ENCODE measurements at places on chromosomes 2 and 18.

- no peak for DNase-seq
These were observed 22.7 kb upstream of the INHBB start for GRCh38 chr2:120323214-120323613.

DNA sequence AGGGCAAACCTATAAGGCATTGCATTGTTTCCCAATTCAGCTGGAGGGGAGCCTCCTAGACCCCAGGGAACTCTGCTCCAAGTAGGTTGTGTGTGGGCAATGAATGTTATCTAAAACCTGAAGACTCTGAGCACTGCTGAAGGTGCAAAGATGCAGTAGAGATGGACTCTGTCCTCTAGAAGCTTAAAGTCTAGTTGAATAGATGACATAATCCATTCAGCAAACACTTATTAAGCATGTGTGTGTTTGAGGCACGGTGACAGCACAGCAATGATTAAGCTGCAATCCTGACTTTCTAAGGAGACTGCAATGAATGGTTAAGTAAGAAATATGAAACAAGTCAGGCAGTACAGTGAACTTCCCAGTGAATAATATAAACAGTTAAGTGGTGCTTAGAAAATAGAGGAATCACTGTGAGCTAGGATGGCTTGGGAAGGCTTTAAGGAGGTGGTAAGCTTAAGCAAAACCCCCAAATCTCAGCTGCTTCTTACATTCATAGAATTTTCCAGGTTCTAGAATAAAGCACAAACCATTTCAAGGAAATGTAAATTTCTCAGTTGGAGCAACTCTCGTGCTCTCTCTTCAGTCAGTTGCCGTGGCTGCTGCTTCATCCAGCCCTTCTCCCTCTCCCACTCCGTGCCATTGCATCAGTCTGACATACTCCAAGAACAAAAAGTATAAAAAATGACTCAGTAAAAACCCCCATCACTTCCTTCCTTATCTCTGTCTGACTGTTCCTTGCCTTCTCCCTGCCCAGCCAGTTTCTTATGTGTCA, 19.1 kb downstream of the MXD1 start:
- no peak for DNase-seq

DNA sequence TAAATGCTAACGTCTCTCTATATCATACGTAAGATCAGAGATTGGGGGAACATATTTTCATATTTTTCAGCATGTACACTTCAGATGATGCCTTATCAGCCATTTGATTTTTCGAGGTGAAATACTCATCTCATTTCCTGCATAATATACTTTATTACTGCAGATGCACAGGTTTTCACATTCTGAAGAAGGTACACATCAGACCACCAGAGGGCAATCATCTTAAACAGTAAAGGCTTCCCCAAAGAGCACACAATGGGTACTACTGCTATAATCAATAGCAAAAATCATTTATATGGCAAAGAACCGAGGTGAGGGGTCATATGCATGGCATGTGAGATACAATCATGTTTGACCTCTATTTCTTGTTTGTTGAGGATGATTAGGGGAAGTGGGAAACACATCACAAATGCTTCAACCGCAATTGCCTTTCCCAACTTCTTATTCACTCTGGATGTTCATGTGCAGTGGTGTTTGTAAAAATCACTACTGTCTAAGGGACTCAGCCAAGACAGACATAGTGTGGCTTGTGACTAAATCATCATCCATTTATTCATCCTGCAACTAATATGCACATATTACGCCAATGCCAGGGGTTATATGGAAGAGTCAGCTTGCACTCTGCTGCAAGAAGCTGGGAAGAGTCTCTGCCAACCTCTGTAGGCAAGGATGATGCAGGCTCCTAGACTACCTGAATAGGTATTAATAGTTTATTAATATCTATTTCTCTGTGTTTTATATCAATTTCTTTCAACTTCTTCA, 118.7 kb downstream of the EPB41L3 start:
- DNase-seq: no peak

GRCh38 chr2:169222665-169223064, 139.7 kb downstream of the LRP2 start:
- DNase-seq: no peak

DNA sequence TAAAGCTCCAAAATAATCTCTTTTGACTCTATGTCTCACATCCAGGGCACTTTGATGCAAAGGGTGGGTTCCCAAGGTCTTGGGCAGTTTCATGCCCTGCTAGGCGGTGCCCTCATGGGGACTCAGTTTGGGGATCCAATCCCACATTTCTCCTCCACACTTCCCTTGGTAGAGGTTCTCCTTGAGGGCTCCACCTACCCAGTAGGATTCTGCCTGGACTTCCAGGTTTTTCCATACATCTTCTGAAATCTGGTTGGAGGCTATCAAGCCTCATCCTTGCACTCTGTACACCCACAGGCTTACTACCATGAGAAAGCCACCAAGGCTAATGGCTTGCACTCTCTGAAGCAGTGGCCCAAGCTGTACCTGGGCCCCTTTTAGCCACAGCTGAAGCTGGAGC, 49.8 kb upstream of the ERMN start:
- no peak for DNase-seq

- DNase-seq: no peak
These were observed 14.2 kb downstream of the CAPG start for GRCh38 chr2:85395912-85396475.

GRCh38 chr2:63053889-63054602, 3.4 kb downstream of the OTX1 start:
- DNase-seq: no peak

- no peak for DNase-seq
These were observed 151.8 kb upstream of the PTPRM start for GRCh38 chr18:7415081-7415894.

DNA sequence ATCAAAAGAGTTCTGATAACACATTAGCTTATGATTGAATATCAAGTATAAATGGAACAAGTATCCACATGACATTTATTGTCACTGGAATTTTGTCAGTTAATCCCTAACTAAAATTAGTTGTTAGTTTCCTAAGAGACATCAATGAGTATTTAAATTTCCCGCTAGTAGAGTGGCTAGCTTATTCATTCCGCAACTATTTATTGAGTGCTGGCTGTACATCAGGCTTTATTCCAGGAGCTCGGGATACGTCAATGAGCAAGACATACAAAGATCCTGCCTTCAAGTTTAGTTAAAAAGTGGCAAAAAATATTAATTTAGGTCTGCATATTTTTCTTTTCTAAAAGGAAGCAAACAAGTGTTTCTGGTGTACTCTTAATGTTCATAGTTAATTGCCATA, 59.3 kb downstream of the PRKRA start:
- DNase-seq: no peak

DNA sequence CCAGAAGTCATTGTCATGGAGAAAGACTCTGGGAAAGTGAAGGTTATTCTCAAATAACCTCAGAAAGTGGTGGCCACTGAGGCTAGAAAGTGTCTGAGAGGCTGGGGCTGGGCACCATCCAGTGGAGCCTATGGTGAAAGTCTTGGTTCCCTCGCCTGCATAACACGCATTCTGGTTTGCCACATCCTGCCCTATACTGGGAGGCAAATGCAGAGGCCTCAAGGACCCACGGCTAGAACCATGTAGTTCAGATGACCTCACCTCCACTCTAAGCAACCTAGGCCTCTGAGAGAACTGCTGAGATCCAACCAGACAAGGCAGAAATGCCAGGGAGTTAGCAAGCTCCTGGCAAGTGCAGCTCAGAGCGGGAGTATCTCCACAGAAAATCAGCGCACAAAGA, 5.1 kb downstream of the ITGB6 start:
- DNase-seq: no peak

DNA sequence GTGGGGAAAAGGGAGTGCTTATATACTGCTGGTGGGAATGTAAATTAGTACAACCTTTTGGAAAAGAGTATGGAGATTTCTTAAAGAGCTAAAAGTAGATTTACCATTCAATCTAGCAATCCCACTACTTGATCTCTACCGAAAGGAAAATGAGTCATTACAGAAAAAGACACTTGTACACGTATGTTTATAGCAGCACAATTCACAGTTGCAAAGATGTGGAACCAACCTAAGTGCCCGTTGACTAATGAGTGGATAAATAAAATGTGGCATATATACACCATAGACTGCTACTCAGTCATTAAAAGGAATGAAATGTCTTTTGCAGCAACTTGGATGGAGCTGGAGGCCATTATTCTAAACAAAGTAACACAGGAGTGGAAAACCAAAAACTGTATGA, 29.5 kb downstream of the FLACC1 start:
- no peak for DNase-seq

DNA sequence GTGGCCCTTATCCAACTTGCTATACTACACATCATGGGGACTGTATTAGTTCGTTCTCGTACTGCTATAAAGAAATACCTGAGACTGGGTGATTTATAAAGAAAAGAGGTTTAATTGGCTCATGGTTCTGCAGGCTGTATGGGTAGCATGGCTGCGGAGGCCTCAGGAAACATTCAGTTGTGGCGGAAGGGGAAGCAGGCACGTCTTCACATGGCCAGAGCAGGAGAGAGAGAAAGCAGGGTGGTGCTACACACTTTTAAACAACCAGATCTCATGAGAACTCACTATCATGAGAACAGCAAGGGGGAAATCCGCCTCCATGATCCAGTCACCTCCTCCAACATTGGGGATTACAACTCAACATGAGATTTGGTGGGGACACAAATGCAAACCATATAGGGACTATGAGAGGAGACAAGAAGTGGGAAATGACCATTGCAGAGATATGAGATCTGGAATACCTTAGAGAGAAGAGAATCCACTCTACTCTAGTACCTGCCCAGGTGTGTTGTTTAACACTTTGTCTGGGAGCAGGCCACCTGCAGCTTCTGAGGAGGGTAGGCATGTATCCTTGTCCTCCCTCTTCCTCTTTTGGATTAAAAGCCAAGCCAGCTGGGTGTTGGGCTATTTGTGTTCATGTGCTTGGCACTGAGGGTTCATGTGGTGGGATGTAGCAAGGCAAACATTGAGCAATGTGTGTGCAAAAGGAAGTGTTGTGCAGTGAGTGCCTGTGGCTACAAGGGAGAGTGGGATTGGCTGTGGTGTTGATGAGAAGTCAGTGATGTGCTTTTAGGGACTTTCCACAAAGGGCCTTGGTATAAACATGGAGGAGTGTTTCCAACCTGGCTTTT, 22.8 kb downstream of the TTLL4 start:
- DNase-seq: no peak

DNA sequence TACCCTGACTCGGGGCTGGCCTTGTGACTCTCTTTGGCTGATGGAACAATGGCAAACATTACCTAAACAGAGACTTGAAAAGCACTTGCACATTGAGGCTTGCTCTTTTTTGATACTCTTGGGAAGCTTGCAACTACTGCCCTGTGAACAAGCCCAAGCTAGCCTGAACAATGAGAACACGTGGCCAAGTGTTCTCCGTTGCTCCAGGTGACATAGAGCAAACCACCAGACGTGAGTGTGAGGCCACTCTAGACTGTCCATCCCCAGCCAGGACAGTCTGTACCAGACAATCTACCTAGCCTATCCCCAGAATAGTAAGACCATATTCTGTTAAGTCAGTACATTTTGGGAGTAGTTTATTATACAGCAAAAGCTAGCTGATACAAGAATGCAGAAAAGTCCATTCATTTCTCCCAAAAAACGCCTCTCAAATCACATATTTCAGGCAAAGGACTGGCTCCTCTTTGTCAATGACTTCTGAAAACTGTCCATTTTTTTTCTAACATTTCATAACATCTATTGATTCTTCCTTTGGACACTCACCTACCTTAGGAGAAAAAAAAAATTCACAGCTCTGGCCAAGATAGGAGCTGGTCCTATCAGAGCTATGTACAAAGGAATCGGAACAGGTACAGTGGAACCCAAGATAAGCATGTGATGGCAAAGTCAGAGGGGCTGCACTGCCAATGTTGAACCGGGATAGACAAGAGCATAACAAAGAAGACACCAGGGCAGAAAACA, 142.1 kb upstream of the PKDCC start:
- no peak for DNase-seq

DNA sequence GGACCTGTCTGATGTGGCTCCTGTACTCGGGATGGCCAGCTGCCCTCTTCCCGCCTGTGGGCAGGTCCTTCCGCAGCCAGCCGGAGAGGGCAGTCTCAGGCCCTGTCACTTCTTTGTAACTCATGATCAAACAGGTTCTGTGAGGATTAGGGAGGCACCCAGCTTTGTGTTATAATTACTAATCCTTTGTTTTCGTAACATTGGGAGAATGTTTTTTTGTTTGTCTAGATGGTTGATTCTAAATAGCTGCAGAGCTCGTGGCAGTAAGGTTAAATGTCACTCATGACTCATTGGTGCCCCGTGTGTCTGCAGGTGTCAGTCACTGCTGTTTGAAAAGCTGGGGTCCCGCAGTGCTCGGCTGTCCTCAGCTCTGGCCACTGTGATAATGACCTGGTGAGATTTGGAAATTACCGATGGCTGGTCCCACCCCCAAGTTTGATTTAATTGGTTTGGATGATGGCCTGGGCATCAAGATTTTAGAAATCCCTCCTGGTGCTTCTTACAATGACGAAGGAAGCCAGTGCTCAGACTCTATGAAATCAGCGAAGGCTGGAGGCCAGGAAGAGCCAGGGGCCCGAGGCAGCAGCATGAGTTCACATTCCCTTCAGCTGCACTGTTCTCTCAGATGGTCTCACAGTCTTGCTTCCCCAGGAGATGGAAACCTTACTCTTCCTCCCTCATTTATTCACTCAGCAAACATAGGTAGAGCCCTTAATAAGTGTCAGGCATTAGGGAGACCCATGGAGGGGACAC, 172.8 kb downstream of the VAPA start:
- DNase-seq: no peak

DNA sequence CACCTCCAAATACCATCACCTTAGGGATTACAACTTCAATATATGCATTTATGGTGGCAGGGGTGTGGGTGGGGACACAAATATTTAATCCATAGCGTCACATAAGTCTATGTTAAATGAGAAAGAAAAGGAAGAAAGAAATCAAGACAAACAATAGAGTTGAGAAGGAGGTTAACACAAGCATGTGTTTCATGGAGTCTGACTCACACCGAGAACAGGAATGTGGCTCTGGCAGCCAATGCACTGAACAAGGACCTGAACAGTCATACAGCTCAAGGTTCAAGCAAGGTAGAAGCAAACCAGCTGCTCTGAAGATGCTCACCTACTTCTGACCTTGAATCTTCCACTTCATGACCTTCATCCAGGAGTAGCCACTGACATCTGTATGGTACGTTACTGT, 36.2 kb upstream of the LPIN1 start:
- DNase-seq: no peak

- DNase-seq: no peak
These were observed 5.2 kb downstream of the ASIC4 start for GRCh38 chr2:219519526-219519916.

DNA sequence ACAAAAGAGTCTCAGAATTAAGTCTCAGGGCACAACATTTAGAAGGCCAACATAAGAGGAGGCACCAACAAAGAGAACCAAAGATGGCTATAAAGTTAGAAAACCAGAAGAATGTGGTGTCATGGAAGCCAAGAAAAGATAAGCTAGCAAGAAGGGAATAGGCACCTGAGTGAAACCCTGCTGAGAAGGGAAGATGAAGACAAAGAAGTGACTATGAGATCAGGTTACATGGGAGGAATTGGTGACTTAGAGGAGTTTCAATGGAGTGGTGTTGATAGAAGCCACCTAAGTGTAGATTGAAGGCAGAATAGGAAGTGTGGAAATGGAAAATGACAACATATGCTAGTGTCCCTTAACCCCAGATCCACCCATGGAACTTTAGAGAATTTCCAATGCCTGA, 327.6 kb upstream of the KCNJ3 start:
- DNase-seq: no peak
